Dermis microvascular lymphatic vessel endothelial cell (primary cell): ENCODE measurements at places on chromosomes 11 and 22. TPM values are rescaled to one million over a fixed set of nuclear protein-coding genes. Genes with fewer than 3 reads are reported as not detected.

DAGLA gene
- 1.7 and 3.2 TPM in 2 replicates for total RNA-seq

GPR83 gene
- under 0.01 TPM in 1 of 2 replicates, not detected in the other for total RNA-seq

TRIM34 gene
- 8.0 and 8.1 TPM in 2 replicates for total RNA-seq

SEPTIN5 gene
- total RNA-seq = 23.4 and 42.1 TPM in 2 replicates

TRIM48 gene
- not detected in 2 replicates for total RNA-seq

TREH gene
- total RNA-seq = not detected in 2 replicates

MICAL2 gene
- 79.6 and 210 TPM in 2 replicates for total RNA-seq

VPS37C gene
- total RNA-seq = 5.1 and 7.5 TPM in 2 replicates

OR4D5 gene
- not detected in 2 replicates for total RNA-seq

LRRN4CL gene
- 0.38 and 0.51 TPM in 2 replicates for total RNA-seq
